Hindlimb muscle (tissue), 1 donor: ENCODE measurements at places on chromosomes 11 and 22. TPM values are rescaled to one million over a fixed set of nuclear protein-coding genes. Genes with fewer than 3 reads are reported as not detected.

Gene ASPHD2
- 0.57 TPM for polyA plus RNA-seq

Gene CHRNA10
- 5.6 TPM for polyA plus RNA-seq

Gene DLG2
- 14.7 TPM for polyA plus RNA-seq

Gene GNAZ
- 3.4 TPM for polyA plus RNA-seq

Gene SLC7A4
- 1.3 TPM for polyA plus RNA-seq

Gene CARD16
- 19.1 TPM for polyA plus RNA-seq

Gene OR10A2
- not detected for polyA plus RNA-seq

Gene TNNI2
- polyA plus RNA-seq, result 3,747 TPM

Gene TPH1
- 0.79 TPM for polyA plus RNA-seq

Gene GGTLC2
- polyA plus RNA-seq, result not detected

Gene STK33
- 3.0 TPM for polyA plus RNA-seq

Gene FRMD8
- 11.4 TPM for polyA plus RNA-seq

GRCh38 chr11:70460964-70461363 lies 62.6 kb downstream of the CTTN start:
- DNase-seq, result no peak

DNA sequence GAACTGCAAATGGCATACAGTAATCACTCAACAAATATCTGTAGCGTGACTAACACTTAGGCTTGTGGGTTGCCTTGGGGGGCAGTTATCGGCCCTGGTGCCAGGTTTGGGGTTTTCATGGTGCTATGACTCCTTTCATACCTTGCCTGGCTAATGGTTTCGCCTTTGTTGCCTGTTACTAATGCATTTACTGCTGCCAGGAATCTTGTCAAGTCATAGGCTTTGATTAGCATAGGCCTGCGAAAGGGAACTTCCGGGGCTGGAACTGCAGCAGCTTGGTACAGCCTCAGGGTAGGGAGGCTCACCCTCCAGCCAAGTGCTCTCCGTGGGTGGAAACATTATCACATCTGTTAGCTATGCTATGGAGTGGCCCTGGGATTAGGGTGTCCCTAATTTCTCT lies 13.2 kb downstream of the SLC25A18 start:
- no peak for DNase-seq

- no peak for DNase-seq
Measured at GRCh38 chr11:28491431-28491830, 383.2 kb downstream of the METTL15 start.

GRCh38 chr11:117547195-117547850 lies 219.7 kb downstream of the CEP164 start:
- no peak for DNase-seq

DNA sequence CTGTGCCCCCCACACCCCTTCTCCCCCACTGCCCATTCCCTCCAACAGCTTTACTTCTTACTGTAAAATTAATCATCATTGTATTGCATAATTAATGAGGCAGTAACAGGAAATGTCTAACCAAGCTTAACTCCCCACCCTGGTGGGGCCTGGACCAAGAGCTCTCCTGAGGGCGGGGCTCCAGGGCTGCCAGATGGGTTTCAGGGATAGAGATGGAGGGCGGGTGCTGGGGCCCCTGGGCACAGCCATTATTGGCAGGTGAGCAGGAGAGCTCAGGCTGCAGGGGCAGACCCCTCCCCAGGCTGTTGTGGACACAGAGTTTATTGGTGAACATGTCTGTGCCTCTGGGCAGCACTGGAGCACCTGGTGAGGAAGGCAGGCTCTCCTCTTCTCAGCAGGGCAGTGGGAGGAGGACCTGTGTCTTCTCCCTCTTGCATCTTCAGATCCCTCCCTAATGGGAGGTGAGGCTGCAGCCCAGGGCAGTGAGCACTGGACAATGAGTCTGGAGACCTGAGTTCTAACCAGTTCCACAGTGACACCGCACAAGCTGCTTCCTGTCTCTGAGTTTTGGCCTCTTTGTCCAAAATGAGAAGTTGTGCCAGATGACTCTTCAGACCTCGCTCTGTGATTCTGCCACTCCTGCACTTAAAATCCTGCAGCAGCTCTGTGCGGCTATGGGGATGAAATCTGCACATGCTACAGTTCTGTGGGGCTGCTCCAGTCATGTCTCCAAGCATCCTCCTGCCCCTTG lies 233.3 kb downstream of the CEP164 start:
- DNase-seq, result no peak

GRCh38 chr11:394858-395655 lies 1.0 kb downstream of the PKP3 start:
- DNase-seq, result no peak

DNA sequence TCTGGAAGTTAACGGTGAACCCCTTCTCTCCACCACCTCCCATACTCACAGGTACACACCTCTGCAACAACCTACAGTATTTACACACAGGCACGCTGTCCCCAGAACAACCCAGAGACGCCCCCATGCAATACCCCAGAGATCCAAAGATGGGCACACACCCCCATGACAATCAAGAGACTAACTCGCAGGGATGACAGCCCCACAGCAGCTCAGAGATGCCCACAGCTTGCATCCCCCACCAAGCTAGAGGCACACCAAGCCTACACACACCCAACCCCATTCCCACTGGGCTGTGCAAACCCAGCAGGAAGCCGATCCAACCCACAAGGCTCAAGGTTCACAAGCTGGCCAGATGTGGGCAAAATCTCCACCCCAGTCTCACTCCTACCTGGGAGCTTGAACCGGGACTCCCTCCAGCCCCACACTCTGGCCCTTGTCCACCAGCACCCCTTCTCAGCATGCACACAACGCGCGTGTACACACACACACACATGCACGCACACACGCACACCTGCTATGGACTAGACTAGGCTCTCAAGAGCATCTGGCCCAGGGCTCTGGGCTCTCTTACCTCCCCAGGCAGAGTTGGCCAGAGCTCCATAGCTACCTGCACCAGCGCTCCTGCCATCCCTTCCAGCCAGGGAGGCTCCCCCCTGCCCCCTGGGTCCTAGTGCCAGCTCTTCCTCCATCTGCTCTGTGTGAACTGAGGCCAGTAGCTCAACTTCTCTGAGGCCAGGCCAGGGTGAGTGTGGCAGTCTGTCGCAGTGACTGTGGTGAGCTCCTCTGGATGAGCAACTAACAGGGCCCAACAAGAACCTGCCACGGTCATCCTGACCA lies 11.5 kb downstream of the STARD10 start:
- no peak for DNase-seq

- DNase-seq, result no peak
Measured at GRCh38 chr11:19923626-19924025, 211.0 kb downstream of the NAV2 start.

DNA sequence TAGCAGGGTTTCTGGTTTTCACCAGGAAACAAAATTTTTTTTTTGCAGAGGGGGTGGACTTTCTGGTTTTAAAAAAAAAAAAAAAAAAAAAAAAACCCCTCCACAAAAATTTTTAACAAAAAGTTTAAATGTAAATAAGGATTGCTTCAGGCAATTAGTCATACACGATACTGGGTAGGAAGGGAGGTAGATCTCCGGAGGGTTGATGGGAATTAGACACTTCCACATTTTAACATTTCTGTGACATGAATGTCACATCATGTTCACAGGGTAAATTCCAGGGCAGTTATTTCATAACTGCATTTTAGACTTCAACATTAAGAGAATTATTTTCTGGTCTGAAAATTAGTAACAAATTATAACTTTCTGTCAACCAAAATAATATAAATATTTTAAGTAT lies 15.9 kb downstream of the NUP98 start:
- no peak for DNase-seq

DNA sequence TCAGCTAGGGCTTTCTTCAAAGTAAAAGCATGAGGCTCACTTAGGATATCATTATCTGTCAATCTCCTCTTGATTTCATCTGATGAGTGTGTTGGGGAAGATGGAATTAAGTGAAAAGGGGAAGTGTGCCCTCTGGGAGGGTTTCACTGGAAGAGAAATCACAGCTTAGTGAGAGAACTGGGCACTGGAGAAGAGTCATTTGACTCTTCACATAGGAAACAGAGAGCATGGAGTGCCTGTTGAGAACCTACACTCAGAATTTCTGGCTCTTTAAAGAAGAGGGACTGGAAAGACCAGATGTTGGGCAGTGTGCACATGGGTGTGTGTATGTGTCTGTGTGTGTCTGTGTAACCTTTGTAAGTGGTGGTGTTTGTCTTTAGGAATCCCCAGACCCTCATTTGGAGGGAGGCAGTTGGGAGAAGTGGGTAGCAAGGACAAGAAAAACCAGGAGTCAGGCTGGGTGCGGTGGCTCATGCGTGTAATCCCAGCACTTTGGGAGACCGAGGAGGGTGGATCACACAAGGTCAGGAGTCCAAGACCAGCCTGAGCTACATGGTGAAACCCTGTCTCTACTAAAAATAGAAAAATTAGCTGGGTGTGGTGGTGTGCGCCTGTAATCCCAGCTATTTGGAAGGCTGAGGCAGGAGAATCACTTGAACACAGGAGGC lies 10.0 kb downstream of the STX3 start:
- no peak for DNase-seq

DNA sequence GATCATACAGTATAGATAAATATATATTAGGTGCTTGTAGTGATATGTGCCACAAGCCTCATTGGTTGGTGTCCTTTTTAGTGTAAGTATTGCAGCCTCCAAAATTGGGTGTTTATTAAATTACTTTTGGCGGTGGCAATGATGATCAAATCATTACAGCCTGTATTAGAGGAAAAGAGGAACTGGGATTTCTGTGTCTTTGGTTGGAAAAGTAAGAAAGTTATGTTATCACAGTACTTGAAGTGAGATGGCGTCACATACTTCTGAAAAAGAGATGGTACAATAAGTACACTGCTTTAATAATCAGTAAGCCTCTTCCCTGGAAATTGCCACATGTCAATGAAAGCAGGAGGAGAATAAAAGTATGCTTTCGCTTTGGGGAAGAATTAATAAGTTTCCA lies 523 bp upstream of the MPZL3 start:
- no peak for DNase-seq

- DNase-seq, result peak; percentile 76
Measured at GRCh38 chr22:46069521-46070214, 80.7 kb upstream of the PPARA start.

GRCh38 chr11:72238040-72238450 lies 5.9 kb downstream of the PHOX2A start:
- DNase-seq, result no peak

GRCh38 chr11:2839395-2839943 lies 46.1 kb downstream of the CDKN1C start:
- no peak for DNase-seq

DNA sequence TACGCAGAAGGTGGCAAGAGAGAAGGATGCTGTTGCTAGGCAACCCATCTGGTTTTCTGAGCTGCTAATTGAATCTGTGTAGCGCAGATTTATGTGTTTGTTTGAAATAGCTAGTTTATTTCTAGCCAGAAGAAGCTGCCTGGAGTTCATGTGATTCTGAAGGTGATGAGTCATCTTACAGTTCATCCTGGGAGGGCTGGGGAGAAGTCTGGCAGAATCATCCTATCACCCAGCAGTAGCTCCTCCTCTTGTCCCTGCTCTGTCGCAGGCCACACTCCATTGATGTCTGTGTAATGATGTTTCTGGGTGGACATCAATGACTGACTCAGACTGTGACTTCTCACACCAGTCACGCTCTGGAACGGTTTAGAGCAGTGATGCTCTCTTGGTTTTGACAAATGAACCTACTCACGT lies 4.8 kb upstream of the FBXO7 start:
- DNase-seq, result no peak

DNA sequence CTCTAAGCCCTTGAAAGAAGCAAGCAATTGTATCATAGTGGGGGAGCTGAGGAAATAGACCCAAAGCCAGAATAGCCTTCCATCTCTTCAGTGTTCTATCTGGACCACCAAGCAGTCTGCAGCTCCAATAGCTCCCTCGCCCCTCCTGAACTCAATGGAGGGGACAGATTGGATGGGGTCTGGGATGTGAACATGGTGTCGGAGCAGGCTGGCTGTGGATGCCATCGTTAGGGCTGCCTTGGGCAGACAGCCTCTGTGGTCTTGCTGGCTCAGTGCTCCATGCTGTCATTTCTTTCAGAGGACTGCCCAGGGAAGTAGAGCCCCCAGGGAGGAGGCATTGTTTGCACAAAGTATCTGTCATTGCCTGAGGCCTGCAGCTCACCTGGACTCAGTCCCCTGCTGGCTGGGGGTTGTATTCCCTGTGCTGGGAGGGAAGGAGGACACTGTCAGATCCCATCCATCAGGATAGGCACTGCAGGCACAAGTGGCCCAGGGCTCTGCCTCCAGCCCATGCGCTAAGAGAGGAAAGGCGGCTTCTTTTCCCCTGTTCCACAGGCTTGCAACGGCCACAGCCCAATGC lies 537.7 kb downstream of the BUD13 start:
- no peak for DNase-seq
